ENCODE measurements at places on chromosomes 16 and 17. TPM values are rescaled to one million over a fixed set of nuclear protein-coding genes. Genes with fewer than 3 reads are reported as not detected.

- peak; percentile 27 for DNase-seq
These were observed 7.0 kb upstream of the ZFHX3 start for GRCh38 chr16:73054813-73055482.

DNA sequence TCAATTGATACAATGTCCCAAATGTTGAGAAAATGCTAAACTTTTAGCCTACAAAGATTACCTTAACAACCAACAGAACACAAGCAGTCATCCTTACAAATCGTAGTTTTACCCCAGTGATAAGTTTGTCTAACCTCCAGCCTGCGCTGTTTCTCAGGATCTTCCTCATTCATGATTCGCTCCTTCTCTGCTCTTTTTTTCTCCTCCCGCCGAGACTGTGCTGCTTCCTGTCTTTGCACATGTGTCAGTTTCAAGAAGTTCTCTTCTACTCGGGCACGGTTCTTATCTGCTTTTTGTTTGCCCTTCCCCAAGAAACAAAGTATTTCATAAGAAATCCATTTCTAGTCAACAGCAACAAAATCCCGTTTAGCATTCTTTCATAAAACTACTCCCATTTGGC is 10.2 kb upstream of the STRADA start:
- no peak for DNase-seq

GRCh38 chr17:42112552-42113176 is at the start of gene DHX58:
TSS of gene DHX58 (minus strand) at chr17:42112714. CDS start at chr17:42111892, 822 bp downstream.
- DNase-seq, result peak; percentile 87

- no peak for DNase-seq
These were observed 2.0 kb downstream of the ADAT1 start for GRCh38 chr16:75621170-75621477.

The CIBAR2 gene
- not detected for total RNA-seq

Measured in H4 (cell line).